WERI-Rb-1 (cell line): ENCODE measurements at places on chromosomes 7 and 10.

DNA sequence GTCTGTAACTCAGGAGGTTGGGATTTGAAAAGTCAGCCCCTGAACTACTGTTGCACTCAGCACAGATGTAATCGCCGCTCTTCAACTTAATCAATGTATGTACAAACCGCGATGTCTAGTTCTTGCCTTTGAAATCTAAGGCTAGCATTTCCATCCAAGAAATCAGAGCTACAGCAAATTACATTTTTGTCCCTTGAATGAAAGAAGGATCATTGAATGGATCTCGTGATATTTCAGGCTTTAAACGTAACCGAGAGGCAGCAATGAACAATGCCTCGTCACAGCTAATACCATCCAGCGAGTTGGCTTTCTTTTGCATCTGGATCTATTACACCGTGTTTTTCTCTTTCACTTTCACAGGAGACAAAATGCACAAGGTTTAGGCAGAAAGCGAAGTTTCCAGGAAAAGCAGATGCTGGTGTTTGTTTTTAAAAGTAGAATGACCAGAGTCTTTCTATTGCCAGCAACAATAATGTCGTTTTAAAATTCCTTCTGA, 5.5 kb downstream of the SKIDA1 start:
- no peak for DNase-seq

- DNase-seq, result no peak
Measured at GRCh38 chr10:103775776-103776175, 79.6 kb downstream of the SH3PXD2A start.

DNA sequence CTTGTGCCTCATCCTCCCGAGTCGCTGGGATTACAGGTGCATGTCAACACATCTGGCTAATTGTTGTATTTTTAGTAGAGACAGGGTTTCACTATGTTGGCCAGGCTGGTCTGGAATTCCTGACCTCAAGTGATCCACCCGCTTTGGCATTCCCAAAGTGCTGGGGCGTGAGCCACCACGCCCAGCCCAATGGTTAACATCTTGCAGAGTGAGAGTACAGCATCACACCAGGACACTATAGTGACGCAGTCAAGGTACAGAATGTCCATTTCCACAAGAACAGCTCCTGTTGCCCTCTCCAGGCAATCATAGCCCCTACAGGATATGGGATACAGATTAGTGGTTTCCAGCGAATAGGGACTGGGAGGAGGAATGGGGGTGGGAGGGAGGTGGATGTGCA, 34.0 kb downstream of the MYO1G start:
- no peak for DNase-seq

DNA sequence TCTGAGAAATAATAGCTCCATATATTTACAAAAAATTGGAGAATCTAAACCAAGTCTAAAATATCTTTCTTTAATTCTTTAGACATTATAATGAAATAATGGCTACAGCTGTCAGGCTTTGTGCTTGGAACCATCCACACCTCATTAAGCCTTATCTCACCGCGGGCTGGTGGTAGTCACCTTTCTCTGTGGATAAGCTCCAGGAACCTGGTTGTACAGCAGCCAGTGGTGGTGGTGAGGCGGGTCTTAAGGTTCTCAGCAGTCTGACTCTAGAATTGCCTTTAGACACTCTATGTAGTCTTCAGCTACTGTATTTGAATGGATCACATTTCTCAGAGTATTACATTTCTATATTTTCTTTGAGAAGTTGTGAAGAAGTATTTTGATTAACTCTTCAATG, 34.2 kb downstream of the CUL1 start:
- DNase-seq, result no peak

- no peak for DNase-seq
Measured at GRCh38 chr10:4459531-4459930, 366.5 kb upstream of the AKR1E2 start.

GRCh38 chr10:329361-330099, 194.3 kb downstream of the ZMYND11 start:
- DNase-seq, result no peak

- DNase-seq, result no peak
Measured at GRCh38 chr7:117202511-117202910, 120.3 kb downstream of the WNT2 start.

- DNase-seq, result no peak
Measured at GRCh38 chr7:106683941-106684340, 23.0 kb upstream of the CCDC71L start.

DNA sequence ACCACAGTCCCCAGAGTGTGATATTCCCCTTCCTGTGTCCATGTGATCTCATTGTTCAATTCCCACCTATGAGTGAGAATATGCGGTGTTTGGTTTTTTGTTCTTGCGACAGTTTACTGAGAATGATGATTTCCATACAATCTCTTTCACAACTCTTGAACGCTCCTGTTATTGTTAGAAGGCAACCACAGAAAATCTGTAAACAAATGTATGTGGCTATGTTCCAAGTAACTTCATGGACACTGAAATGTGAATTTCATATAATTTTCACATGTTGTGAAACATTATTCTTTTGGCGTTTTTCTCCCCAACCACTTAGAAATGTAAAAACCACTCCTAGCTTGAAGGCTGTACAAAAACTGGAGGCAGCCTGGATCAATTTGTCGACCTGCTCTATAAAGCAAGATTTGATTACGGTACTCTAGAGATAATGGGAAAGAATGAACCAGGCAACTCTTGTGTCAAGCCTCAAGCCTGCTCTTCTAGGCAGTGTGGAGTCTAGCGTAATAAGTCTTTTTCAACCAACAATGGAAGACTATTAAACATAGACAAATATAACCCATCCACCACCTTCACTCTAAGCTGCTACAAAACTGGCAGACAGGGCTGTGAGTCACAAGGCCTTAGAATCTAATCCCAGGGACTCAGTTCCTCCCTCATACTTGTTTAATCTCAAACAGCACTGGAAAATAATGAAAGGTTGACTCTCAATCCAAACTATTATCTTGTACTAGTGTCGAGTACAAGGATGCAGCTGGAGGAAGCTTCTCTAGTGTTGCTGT, 22.7 kb downstream of the ARL3 start:
- no peak for DNase-seq

DNA sequence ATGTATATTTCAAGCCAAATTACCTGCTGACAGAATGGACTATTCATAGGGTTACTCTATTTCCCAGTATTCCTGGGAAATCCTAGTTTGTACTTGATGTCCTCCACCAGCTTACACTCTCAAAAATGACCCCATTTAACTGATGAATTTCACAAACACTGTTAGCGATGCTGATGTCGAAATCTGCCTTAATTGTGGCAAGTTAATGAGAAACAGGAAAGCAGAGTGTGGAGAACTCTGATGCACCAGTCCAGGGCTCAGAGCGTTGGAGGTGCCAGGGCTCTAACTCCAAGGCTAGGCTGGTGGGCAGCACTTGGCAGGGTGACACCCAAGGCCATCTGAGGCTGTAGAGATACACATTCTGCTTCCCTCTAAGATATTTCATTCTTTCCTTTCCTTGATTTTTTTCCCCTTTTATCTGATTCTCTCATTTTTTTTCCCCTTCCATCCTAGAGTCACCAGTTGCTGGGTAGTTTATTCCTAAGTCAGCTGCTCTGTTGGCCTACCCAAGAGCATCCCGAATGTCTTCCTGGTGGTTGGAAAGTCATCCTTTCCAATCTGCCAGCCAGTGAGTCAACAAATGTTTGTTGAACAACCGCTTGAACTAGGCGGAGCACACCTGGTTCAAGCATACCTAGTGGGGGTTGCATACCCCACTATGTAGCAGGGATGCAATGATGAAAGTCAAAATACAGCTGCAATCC, 525.0 kb upstream of the NRP1 start:
- DNase-seq, result no peak

DNA sequence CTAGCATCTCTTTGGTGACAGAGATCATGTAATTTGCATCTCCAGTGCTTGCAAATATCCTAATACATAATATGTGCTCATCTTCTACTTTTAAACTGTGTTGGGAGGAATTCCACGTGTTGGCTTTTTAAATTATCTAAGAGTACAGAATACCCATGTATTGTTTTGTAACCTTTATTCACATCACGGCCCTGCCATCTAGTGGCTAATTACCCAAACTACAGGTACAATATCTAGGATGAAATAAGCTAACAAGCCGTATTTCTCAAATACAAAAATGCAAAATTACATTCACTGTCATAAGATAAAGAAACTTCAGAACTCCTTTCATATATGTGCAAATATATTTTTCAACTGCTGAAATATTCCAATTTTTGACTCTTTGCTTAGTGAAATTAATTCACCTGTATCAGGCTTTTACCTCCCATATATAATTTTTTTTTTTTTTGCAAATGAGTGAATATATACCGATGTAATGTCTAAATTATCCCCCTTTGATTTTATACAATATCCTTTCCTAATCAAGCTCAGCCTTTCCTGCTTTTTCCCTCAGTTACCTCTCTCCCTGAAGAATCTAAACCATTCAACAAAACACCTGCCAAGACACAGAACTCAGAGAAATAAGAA, 30.3 kb upstream of the LSM8 start:
- DNase-seq, result no peak

DNA sequence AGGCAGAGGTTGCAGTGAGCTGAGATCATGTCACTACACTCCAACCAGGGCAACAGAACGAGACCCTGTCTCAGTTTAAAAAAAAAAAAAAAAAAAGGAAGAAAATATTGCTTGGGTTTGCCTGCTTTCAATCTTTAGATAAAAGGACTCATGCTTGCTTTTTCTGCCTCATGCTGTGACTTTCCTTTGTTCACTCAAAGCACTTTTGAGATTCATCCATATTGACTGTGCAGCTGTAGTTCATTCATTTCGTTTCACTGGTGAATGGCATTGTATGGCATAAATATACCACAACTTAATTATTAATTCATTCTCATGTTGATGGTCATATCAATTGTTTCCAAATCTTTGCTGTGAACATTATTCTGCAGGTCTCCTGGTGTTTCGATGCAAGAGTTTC, 97.6 kb upstream of the NFE2L3 start:
- DNase-seq, result no peak

DNA sequence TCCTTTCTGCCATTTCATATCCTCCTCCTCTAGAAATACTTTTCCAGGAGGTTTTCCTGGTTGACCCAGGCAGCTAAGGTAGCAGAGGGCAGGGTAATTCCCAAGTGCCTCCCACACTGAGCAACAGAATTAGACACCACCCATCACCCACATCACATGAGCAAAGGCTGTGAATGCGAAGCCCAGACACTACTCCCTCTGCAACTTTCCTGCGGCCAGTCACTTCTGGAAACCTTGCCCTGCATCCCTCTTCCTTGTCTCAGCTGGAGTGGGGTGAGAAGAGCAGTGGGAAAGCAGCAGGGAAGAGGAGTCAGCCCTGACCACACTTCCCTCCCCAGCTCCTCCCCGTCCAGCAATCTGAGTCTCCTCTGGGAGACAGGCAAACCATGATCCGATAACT, 15.2 kb downstream of the TMEM176B start:
- no peak for DNase-seq

DNA sequence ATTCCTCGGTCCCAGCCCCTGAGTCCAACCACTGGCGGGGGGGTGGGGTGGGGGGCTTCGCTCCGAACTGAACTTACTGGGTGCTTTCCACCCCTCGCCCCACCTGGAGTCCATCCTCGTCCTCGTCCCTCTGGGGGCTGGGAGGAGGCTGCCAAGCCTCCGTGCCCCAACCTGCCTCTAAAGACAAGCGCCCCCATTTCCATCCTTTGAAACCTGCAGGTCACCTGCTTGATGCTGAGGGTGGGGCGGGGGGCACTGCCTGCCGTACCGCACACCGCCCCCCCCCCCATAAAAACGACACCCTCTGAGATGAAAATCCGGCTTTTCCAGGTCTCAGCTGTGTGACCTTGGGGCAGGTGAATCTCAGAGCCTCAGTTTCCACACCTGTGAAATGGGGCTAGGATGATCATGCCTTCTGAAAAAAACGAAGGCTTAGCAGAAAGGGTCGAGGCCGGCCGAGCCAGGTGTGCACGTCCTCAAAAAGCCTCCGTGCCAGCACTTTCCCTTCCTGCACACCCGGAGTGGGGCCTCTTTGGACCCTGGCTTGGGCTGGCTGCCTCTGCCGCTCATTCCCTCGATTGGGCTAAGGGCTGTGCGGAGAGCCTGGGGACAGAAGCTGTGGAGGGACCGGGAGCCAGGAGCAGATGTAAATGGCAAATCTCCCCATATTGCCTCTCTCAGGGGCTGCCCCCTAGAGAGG, 967 bp downstream of the ELFN1 start:
- no peak for DNase-seq
